Astrocyte of the hippocampus (primary cell): ENCODE measurements at places on chromosomes 2 and 18.

DNA sequence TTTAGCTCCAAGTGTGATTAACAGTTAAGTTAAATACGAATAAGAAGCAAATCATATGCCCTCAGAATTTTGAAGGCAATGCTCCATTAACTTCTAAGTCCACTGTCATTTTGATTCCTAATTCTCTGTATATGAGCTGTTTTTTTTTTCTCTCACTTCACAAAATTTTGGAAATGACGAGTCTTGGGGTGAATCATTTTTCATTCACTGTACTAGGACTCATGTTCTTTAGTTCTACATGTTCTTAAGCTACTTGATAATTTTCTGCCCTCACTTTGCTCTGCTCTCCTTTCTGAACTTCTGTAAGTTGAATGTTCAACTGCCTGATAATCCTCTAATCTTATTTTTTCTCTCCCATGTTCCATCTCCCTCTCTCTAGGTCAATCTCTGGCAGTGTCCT is 141.0 kb downstream of the THADA start:
- no peak for DNase-seq

DNA sequence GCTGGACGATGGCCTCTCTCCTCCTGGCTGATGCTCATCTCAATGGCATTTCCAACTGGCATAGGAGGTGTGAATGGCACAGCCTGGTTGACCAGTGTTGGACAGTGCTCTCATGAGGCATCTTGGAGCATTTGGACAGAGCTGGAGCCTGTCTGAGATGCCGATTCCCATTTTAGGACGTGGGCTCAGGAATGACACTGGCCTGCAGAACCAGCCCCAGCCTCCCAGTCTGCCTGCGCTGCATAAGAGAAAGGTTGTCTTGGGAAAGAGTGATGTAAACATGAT is 118.2 kb upstream of the COPS8 start:
- DNase-seq, result no peak

DNA sequence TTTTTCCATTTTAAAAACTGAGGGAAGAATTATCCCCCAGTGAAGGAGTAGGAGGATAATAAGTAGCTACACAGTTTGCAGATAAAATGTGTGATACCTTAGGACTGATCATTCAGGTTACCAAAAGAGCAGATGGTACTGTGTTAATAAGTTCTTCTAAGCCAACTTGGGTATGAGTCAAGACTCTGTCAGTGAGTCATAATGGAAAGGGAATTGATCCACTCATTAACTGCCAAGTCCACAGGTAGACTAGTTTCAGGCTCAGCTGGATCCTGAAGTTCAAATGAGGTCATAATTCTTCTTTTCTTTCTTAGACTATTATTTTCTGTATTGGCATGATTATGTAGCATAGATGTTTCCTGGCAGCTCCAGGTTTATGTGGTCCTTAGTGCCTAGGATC is 142.4 kb upstream of the ALPP start:
- no peak for DNase-seq

GRCh38 chr2:23385748-23386338 is 864 bp downstream of the KLHL29 start:
- DNase-seq, result peak; percentile 50

GRCh38 chr2:172930871-172931255 is 144.8 kb upstream of the MAP3K20 start:
- no peak for DNase-seq

DNA sequence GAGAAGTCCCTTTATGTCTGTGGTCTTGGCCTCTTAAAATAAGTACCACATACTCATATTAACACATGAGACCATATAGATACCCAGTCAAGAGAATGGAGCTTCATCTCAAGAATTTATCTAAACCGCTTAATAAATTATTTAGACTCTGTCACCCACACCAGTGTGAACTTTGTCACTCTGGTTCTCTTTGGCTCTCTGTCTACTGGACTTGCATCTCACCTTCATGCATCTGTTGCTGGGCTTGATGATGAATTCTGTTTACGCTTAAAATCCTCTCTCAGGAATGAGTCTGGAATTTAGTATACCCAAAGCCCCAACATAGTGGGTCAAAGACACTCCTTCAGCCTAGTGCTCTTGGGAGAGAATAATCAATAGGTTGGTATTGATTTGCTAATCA is 73.9 kb downstream of the SETBP1 start:
- DNase-seq, result no peak

DNA sequence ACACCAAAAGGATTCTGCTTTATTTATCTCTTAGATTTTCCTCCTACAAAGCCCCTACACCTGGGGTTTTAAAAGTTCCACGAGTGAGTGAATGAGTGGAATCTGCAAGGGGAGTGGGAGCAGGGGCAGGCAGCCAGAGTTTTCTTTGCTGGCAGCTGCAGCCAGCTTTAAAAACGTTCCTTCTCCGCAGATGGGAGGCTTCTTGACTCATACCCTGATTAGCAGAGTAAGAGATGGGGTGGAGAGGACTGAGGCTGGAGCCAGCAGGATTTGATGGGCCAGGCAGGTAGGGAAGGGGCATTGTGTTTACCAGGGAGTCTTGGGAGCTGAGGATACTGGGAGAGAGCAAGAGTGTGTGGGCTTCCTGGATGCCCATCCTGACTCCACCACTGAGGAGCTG is 99.6 kb upstream of the TNP1 start:
- DNase-seq, result no peak

DNA sequence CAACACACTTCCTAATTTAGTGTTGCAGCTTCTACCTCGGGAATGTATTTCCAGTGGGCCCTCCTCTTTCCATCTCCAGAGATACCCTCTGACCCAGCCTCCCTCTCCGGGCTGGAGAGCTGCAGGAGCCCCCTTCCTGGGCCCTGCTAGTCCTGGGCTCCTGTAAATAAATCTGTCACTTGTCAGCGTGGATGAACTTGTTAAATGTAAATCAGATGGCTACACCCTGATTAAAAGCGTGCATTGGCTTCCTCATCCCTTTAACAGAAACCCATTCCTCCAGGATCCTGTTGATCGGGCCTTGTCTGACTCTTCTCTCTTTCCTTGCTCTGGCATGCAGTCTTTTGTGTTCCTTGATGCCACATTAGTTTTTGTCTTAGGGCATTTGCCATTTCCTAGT is 2.4 kb downstream of the ZNF236 start:
- DNase-seq, result no peak

- no peak for DNase-seq
Measured at GRCh38 chr2:96541398-96542152, 5.0 kb downstream of the ARID5A start.

- no peak for DNase-seq
Measured at GRCh38 chr18:6866552-6867085, 137.1 kb downstream of the ARHGAP28 start.

DNA sequence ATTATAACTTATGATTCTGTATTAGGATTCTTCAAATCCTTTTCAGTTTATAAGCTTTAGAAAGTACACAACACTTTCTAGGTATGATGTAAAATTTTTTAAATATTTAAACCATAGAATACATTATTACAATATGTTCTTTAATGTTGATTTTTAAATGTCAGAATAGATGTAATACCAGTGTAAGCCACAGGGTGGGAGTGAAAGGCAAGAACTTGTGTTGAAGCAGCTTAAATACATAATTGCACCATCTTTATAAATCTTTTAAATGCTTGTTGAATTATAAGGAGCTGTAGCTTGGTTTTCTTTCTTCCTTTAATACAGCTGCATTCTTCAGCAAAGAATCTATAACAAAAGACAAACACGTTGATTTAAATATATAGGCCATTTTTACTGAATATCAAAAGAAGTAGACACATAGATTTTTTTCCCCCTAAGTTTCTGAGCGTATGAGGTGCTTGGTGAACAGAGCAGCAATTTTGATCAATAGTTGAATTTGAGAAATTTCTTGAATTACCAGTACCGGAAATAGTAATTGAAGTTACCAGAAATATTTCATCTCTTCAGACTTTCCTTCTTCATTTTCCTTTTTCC is 63.0 kb downstream of the TANK start:
- peak; percentile 50 for DNase-seq
